Esophagus muscularis mucosa (tissue), 4 donors: ENCODE measurements at places on chromosomes 16 and 17.
A peak's percentile ranks its signal among the peaks of the same experiment; 100 is the strongest.

GRCh38 chr17:37570527-37571093 lies 38.6 kb downstream of the SYNRG start:
- DNase-seq, result no peak

DNA sequence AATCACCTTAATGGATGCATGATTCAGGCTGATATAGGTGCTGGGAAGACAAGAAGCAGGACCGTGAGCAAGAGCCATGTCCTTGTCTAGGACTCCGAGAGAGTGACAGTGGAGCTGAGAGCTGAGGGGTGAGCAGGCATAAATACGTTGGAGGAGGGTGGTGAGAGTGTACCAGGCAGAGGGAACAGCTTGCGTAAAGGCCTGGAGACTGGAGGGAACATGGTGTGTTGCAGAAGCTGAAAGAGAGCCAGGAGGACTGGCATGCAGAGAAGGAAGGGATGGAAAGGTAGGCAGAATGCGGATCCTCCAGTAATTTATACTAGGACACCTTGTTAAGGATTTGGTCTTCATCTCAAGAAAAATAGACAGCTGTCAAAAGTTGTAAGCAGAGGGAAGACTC lies 653.2 kb downstream of the HS3ST4 start:
- DNase-seq, result peak; percentile 62

DNA sequence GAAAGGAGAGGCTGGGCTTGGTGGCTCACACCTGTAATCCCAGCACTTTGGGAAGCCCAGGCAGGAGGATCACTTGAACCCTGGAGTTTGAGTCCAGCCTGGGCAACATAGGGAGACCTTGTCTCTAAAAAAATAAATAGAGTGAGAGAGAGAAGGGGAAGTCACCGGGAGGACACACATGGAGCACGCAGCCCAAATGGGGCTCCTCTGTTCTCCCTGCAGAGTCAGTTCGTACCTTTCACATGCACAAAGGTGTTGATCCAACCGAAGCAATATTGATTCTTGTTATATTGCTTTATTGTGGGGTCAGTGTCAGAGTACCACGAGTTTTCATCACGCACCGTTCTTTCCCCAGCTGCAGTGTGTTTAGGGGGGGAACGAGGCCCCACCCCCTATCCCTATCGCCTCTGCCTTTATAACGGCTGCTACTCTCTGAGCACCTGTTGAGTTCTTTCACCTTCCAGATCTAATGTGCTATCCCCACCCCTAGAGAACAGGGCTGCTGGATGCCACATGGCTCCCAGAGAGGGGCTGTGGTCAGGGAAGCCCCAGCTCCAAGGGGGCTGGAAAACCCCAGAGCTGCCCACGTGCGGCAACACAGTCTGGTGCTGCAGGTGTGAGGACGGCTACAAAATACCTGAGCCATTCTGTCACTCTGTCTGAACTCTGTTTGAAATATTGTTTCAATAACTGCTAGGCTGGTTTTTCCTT lies 1.0 kb upstream of the TMEM235 start:
- no peak for DNase-seq

DNA sequence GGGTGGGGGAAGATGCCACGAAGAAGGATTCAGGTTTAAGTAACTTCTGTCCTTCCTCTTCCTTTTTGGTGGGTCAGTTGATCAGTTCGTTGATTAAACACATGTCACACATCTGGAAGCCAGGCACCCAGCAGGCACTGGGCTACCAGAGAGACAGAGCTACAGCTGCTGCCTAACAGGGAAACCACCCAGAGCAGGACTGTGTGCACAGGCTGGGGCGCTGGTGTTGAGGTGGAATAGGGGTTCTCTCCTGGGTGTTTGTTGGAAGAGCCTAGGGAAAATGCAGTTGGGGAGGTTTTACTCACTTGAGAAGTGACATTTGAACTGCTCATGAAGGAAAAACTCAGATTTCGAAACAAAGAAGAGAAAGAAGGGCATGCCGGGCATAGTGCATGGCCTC lies 152.4 kb downstream of the IRX5 start:
- no peak for DNase-seq

GRCh38 chr16:56005958-56006357 lies 130.8 kb upstream of the CES5A start:
- peak; percentile 72 for DNase-seq

- DNase-seq, result no peak
Measured at GRCh38 chr17:10699856-10700255, 2.5 kb downstream of the ADPRM start.

DNA sequence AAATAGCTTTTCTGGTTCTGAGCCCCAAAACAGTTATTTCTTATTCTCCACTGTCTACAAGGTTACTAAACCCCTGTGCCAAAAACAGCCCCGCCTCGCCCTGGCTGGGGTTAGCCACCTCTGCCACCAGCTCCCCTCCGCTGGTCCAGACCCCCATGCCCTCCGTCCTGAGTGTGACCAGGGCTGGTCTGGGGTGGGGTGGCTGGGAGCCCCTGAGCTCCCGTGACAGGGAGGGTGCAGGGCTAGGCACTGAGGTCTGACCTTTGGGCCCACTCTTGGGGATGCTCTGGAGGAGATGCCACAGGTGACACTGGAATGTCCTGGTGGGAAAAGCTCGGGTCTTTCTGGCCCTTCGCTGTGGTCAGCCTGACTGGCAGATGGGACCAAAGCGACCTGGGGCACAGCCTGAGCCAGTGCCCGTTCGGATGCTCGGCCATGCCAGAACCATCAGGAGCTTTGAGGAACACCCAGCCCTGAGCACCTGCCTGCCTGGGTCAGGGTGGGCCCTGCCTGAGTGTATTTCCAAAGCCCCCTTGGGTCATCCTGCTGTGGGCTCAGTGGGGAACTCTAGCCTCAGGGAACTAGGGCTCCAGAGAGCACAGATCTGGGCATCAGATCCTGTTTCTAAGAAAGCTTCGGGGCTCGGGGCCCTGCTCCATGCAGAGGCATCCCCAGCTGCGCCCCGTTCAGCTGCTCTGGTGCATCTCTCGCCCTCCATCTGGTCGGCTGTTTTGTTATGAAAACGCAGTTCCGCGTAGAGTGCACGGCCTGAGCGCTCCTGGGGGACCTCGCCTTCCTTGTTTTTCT lies 72.1 kb upstream of the GNG13 start:
- no peak for DNase-seq

DNA sequence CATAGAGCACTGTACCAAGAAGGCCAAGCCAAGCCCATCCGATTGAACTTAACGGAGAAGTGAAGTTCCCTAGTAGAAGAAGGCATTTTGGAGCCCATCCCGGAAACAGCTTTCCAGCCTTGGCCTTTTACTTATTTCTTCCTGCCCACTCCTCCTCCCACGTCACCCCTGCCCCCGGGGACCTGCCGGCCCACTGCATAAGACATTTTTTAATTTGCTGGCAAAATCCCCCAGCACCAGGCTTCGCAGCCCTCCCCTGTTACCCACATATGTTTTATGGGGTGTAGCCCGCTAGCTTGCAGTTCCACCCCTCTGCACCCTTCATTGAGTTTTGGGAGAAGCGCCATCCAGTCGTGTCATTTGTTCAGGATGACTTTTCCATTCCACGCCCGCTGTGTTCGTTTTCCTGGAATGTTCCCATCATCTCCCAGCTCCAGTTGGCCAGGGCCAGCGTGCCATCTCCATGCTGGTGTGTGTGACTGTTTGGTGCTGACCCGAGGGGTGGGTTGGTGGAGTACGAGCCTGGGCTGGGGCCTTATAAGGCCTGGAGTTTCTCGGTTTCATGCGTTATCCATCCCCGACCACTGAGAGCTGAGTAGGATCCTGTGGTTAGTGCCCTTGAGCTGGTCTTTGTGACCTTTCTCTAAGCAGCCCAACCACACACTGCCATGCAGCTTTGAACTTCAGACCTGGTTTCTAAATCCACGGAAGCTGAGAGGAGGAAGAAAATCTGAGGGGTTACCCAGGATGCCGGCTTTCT lies 20.0 kb upstream of the TBX2 start:
- no peak for DNase-seq

GRCh38 chr16:85755929-85756768 lies 5.3 kb upstream of the C16orf74 start:
- DNase-seq, result no peak

DNA sequence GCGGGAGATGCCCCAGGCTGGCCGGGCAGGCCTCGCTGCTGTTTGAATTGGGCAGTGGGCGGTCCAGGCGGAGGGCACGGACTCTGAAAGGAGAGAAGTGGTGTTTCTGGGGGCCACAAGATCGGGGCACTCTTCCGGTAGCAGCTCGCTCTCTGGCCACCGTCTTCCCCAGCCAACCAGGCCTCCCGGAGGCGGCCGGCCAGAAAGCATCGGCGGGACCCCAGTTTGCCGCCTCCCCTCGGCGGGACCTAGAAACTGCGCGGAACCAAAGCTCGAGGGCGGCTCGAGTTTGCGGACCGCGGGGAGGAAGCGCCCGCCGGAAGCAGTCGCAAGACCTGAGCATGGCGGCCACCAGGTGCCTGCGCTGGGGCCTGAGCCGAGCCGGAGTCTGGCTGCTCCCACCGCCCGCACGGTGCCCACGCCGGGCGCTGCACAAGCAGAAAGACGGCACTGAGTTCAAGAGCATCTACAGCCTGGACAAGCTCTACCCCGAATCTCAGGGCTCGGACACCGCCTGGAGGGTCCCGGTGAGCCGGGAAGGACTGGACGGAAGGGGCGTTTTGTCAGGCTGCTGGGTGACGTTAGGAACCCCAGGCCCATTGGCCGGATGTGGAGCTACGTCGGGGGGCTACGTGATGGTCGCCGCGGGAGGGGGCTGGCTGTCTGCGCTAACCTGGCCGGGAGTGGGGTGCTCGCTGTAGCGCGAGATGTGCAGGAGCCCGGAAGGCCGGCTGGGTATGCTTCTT lies at the start of gene MRPL58:
TSS of gene MRPL58 (plus strand) at position 325 of the 746 bp plus-strand sequence. CDS start at position 342, 17 bp downstream.
- DNase-seq, result peak; percentile 96

GRCh38 chr17:9021992-9022572 lies 772 bp downstream of the NTN1 start:
- no peak for DNase-seq

- no peak for DNase-seq
Measured at GRCh38 chr16:2846511-2847310, 11.3 kb downstream of the PRSS22 start.

- DNase-seq, result no peak
Measured at GRCh38 chr16:11619327-11619851, 32.7 kb upstream of the LITAF start.

GRCh38 chr17:79776376-79777119 lies 1.4 kb upstream of the CBX2 start:
- DNase-seq, result no peak

DNA sequence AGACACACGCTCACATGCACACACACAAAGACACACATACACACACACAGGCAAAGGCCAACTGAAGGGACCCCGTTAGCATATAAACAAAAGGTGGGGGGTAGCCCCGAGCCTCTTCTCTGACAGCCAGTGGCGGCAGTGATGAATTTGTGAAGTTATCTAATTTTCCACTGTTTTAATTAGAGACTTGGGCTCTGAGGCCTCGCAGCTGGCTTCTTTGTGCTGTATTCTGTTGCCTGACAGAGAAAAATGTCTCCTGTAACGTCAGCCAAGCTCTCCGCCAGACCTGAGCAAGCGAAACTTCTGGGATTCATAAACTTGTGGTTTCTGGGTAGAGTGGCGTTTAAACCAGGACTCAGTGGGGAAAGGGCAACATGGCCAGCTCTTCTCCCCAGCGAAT lies 113.9 kb upstream of the FOXF1 start:
- no peak for DNase-seq

DNA sequence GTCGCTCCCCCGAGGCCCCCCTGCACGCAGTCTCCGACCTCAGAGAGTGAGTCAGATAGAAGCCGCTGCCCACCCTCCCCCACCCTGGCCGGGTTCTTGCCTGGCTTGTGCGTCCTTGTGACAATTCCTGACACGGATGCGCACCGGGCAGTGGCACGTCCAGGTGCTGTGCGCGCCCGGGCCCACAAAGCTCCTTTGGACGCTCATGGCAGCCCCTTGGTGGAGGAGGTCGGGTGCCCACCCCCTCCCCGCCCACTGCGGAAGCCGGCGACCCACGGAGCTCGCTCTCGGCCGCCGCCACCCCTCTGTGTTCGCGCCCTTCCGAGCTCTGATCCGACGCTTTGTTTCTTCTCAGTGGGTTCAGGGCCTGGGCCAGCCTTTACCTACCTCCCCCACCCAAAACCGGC lies 662 bp upstream of the TUBB3 start:
- no peak for DNase-seq

GRCh38 chr17:48483004-48483403 lies 47.8 kb downstream of the HOXB1 start:
- no peak for DNase-seq

DNA sequence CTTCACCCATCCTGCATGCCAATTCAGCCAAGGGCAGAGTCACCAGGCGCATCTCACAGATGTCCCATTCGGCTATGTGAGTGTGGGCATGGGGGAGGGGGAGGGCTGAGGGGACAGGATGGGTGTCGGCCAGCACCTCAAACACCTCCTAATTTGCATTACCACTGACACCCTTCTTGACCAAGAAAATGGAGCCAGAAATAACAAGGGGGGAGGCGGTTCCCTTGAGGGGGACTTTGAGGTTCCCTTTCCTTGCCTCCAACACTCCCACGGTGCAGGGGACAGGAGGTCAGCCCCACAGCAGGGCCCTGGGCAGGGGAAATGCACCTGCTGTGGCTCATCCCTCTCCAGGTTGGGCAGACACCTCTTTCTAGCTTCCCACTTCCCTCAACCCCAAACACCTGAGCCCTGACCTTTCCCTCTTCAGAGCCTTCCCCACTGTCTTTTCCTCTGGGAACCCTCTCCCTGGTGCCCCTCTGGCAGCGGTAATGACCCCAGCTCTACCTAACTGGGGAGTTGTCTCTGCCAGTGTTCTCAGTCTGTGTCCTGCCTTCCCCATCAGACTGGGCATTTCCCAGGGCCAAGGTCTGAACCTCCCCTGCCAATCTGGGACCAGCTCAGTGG lies 18.2 kb upstream of the TBX21 start:
- DNase-seq, result no peak

GRCh38 chr17:27991462-27991993 lies 50.9 kb upstream of the NLK start:
- no peak for DNase-seq

- no peak for DNase-seq
Measured at GRCh38 chr16:30076276-30076791, 540 bp downstream of the PPP4C start.

GRCh38 chr17:34990921-34991365 lies 10.6 kb downstream of the LIG3 start:
- DNase-seq, result no peak

DNA sequence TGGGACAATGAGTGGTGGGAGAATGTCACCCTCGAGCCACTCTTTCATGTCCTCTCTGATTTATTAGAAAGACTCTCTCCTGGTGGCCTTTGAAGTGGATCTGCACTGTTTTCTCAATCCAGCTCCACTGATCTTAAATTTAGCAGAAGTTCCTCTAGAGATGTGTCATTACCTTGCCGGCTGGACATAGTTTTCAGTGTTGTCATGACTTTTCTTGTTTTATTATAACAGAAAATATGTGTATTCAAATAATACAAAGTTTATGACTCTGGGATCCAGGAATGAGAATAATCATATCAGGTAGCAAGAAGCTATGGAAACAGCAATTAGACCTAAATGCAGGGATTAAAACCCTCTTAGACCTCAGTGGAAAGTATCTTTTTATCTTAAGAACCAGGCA lies 247.5 kb upstream of the ELAC2 start:
- no peak for DNase-seq
